Motor neuron (in vitro differentiated cells): ENCODE measurements at places on chromosomes 4 and X.

GRCh38 chr4:123102897-123103471 lies 180.6 kb upstream of the NUDT6 start:
- ATAC-seq, result no peak

DNA sequence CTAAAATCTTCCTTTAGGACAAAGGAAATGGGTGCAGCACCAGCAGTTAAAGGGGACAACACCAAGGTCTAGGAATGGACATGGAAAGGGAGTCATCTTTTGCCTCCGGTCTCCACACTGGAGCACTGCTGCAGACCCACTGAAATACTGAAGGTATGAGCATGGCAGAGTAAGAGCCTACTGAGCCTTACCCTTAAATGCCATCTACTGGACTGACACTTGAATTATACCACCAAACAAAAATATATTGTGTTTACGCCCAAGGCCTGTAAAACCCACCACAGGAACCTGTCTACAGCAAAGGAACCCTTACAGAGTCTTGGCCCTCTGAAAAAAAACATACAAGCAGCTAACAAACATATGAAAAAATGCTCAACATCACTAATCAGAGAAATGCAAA lies 443.4 kb downstream of the CCSER1 start:
- no peak for ATAC-seq

GRCh38 chr4:159564615-159565014 lies 461.7 kb downstream of the RAPGEF2 start:
- no peak for ATAC-seq

GRCh38 chr4:137203601-137204000 lies 328.7 kb downstream of the PCDH18 start:
- peak; percentile 66 for ATAC-seq

GRCh38 chr4:28167411-28167810 lies 1306.8 kb downstream of the STIM2 start:
- no peak for ATAC-seq

GRCh38 chrX:71549986-71550385 lies 17.1 kb downstream of the OGT start:
- no peak for ATAC-seq

- ATAC-seq, result no peak
These were observed 46.9 kb downstream of the ADGRG4 start for GRCh38 chrX:136347706-136348105.

- ATAC-seq, result no peak
These were observed 130.2 kb downstream of the AMELX start for GRCh38 chrX:11423362-11423818.

DNA sequence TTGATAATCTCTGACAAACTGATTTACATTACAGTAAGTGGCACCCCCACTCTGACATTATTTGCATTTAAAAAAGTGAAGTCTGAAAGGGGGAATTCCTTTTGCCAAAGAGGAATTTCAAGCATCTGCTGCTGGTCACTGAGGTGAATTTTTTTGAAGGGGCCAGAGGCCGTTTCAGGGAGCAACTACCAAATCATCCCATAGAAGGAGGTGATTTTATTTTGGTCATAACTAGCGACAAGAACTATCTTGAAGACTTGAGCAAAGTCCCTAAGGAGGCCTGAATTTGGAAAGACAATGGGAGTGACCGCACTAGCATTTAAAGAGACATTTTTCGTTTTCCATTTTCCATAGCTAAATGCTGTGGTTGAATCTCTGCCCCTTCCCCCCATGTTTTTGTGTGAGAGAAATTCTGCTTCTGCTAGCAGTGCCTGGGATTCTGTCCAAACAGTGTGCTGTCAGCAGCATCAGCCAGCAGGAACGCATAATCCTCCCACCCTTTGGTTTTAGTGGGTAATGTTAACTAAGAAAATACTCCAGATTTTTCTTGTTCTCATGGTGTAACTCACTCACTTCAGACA lies 110.1 kb upstream of the MED14 start:
- peak; percentile 34 for ATAC-seq

DNA sequence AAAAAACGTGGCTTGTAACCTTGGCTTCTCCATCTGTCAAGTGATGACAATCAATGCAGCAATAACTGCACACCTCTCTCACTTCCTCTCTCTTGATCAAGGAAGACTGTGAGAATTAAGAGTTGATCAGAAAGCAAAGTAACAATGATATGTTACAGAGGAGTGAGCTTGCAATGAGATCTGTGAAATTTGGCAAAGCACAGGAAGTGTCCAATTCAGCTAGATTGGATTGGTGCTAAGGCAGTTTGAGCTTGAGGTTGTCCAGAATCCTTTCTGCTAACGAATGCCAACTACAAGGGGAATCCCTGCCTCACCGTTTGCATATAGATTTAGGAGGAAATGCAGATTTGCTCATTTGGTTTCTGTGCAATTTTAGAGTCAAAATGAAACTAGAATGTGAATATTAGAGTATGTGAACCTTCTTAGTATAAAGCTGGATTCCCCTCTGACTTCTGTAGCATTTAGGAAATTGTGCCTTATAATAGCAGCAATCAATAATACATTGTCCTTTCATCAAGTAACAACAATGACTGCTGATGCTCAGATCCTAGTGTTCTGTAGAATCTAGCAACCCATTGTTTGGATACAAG lies 346.4 kb downstream of the PTTG2 start:
- no peak for ATAC-seq

- ATAC-seq, result no peak
These were observed 206.3 kb upstream of the TBL1X start for GRCh38 chrX:9258421-9259104.

- ATAC-seq, result no peak
These were observed 114.9 kb upstream of the FAM9B start for GRCh38 chrX:9148615-9149399.

- ATAC-seq, result no peak
These were observed 1477.7 kb downstream of the RAPGEF2 start for GRCh38 chr4:160580581-160580980.

DNA sequence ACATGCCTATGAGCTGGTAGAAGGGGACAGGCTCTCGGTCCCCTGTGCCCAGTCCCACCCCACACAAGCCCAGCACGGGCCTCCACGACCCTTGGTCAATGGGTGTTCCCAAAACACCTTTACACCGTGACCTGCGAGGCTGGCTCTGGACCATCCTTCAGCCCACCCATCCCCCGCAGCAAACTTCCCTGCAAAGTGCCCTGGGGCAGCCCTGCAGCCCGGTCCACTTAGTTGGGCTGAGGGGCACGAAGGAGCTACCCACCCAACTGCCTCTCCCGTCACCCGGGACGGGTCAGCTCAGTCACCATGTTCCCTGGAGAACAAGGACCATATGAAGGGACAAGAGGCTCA lies 23.4 kb downstream of the WDR1 start:
- ATAC-seq, result no peak

- ATAC-seq, result no peak
These were observed 44.2 kb upstream of the ADAM29 start for GRCh38 chr4:174873931-174874330.
